ENCODE measurements at places on chromosomes 6 and 20.

- no peak for DNase-seq
These were observed 89.7 kb upstream of the RNF217 start for GRCh38 chr6:124872361-124873065.

DNA sequence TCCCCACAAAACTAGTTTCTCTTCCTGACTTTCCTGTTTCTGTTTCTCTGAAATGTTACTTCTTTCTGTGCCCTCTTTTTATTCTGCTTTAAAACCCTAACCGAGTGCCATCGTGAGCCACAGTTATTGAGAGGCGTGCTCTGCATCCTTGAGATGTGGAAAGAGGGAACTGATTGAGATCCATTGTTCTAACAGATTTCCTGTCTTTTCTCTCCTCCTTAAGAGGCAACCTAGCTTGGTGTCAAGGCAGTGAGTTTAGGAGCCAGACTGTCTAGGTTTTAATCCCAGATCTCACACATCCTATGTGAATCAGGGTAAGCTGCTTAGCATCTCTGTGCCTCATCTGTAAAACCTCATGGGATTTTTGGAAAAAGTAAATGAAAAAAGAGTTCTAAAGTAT lies 57.5 kb downstream of the SNX9 start:
- DNase-seq = no peak

DNA sequence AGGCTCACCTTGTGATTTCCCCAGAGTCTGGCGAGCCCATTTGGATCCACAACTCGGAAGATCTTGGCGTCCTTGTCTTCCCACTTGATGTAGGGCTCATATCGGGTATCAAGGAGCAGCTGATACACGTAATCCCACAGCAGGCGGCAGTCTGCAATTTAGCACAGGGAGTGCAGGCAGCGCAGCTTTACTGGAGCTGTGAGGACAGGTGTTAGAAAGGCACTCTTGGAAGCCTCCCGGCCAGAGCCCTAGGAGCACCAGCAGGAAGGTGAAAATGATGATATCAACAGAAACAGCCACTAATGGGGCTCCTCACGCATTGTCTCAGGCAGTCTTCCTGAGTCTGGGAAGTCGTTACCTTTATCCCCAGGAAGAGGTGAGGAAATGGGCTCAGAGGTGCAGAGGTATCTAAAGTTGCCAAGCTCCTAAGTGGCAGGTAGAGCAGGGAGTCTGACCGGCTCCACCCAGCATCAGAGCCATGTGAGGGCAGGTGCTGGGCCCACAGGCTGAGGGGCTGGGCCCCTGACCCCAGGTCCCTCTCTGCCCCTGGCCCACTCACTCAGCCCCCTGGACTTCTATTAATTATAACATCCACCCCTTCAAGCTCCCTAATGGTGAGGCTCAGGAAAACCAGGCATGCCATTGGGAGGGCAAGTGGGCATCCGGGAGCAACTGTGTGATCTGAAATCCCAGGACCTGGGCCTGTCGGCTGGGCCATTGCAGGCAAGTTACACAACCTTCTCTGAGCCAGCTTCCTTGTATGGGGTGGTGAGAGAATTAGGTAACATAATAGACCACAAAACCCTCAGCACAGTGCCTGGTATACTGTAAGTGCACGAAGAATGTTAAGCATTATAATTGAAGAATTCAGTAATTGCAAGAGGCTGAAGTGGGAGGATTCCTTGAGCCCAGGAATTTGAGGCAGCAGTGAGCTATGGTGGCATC lies 18.3 kb downstream of the ETV7 start:
- DNase-seq = peak; percentile 96

- no peak for DNase-seq
These were observed 25.3 kb downstream of the MDFI start for GRCh38 chr6:41663568-41663967.

DNA sequence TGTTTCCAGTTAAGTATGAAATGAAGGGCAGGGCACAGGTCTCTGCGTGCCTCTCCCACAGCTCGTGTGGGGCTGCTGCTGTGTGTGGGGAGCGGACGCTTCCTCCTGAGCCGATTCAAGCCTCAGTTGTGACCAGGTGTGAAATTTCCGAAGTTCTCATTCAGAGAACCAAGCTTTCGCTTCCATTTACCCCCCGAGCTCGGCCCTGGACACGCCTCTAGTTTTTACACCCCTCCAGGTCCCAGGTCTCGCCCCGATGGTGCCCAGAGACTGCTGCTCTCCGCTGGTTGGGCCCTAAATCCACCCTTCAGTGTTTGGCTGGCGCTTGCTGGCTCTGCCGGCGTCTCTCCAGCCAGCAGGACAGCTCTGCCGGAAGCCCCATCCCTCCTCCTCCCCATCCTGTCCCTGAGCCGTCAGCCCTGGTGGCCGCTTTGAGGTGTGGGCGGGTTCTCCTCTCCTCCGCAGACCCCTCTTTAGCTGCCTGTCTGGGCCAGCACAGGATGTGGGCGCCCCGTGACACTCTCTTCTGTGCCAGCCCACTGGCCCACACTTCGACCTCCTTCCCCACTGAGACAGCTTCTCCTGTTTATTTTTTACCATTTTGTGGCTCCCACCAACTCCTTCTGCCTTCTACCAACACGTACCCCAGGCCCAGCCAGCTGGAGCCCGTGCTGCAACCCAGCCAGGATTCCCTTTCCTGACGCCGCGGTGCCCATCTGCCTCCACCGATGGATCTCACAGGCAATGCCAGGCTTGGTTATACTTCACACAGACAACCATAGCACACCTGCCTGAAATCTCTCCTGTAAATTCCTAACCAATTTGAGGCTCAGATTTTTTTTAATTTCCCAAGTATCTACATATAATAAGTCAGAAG lies 142.8 kb downstream of the DLL1 start:
- DNase-seq = no peak
